Astrocyte of the spinal cord (primary cell): ENCODE measurements at places on chromosomes 5 and 9.

- DNase-seq = no peak
Observed at GRCh38 chr5:147743678-147744374, 38.7 kb downstream of the JAKMIP2 start.

GRCh38 chr9:30775236-30775635 lies 1609.2 kb upstream of the ACO1 start:
- DNase-seq = no peak

- peak; percentile 74 for DNase-seq
Observed at GRCh38 chr5:75037106-75037505, 15.3 kb downstream of the GCNT4 start.

GRCh38 chr5:145775893-145776444 lies 59.2 kb downstream of the PRELID2 start:
- DNase-seq = peak; percentile 87

GRCh38 chr5:138212828-138213160 lies 329 bp downstream of the CDC23 start:
- DNase-seq = peak; percentile 5

GRCh38 chr5:116525674-116526073 lies 48.9 kb downstream of the SEMA6A start:
- DNase-seq = no peak

DNA sequence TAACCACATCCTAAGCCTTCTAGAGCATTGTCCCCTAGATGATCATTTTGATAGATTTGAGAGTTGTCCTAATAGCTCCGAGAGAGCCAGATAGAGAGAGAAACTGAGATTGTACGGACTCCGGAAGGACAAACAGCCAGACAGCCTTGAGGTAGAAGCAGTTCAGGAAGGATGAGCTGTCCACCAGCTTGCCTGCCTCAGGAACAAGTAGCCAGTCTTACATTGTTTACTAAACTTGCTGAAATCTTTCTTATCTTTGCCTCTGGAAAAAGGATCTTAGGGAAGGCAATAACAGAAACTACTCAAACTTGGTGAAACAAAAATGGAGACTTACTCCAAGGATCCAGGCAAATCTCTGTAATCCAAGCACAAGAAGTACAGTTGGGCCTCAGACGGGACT lies 39.0 kb upstream of the SAP30L start:
- DNase-seq = no peak

GRCh38 chr9:136257381-136258298 lies 12.0 kb upstream of the QSOX2 start:
- DNase-seq = no peak

DNA sequence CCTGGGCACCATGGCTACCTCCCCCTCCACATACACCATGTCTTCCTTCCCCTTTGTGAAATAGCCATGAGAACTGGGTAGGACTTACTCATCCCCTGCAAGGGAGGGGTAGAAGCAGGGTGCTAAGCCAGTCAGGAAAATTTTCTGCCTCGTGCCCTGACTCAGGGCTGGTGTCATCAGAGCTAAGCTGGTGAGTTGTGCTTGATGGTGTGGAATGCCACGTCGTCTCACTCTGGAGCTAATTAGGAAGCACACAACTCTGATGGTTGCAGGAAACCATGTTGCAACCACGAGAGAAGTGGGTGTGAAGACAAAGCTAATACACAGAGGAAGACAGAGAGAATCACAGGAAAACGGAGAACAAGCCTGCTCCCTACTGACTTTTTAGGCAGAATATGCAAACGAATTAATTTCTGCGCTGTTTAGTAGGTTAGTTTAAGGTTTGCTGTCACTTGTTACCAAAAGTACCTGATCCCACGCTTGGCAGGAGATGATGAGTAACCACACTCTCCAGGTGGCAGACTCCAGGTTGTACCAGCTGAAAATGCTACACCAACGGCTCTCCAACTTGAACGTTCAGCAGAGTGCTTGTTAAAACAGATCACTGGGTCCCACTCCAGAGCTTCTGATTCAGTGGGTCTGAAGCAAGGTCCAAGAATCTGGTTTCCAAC lies 54.5 kb downstream of the STK10 start:
- peak; percentile 84 for DNase-seq

DNA sequence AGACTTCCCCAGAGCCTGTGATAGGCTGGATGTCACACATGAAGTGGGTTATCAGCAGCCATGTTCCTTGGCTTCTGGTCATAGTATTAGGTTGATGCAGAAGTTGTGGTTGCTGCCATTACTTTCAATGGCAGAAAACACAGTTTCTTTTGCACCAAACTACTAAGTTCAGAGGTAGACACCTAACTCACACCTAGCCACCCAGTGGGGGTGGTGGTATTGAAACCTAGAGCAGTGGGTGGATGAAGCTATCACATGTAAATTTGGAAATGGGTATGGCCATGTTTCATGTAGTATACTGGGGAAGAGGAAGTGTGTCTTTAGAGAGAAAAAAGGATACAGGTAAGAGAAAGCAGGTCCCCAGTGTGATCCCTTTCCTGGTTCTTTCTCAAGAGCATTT lies 347.9 kb upstream of the SEMA6A start:
- no peak for DNase-seq

GRCh38 chr5:119828541-119828940 lies 199.2 kb downstream of the FAM170A start:
- no peak for DNase-seq

- peak; percentile 19 for DNase-seq
Observed at GRCh38 chr9:88579050-88579715, 44.2 kb downstream of the NXNL2 start.

DNA sequence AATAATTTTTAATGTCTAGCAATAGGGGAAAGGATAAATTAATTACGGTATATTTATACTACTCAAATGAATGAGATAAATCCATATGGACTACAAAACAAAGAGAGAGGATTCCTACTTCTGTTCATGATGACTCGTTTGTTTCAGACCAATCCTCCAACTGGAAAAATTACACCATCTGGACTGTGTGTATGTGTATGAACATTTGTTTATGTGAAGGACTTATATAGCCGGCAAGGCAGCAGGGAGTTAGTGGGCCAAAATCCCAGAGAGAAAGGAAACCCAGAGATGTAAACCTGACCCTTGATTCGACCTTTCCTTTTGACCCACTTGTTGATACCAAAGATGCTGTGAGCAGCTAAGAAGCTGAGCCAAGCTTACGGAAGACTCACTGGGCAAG lies 20.1 kb downstream of the PDE6A start:
- no peak for DNase-seq

- peak; percentile 27 for DNase-seq
Observed at GRCh38 chr5:80961376-80962281, 1.5 kb downstream of the RASGRF2 start.

GRCh38 chr5:153998010-153998409 lies 40.7 kb downstream of the FAM114A2 start:
- no peak for DNase-seq

DNA sequence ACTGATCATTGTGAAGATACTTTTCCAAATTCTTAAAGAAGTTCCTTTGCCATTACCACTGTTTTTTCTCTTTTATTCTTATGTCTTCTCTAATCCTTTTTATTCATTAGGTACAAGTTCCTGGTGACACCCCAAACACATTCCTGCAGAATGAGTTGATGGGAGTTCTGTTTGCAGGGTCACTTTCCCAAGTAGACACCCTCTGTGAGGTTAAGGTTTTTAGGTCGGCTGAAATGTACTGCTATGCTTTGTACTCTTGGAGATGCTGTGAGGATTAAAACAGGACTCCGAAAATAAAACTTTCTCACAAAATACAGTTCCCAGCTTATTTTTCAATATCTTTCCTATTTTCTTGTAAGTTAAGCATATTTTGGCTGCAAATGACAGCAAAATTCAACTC lies 143.3 kb upstream of the TLE4 start:
- peak; percentile 54 for DNase-seq

DNA sequence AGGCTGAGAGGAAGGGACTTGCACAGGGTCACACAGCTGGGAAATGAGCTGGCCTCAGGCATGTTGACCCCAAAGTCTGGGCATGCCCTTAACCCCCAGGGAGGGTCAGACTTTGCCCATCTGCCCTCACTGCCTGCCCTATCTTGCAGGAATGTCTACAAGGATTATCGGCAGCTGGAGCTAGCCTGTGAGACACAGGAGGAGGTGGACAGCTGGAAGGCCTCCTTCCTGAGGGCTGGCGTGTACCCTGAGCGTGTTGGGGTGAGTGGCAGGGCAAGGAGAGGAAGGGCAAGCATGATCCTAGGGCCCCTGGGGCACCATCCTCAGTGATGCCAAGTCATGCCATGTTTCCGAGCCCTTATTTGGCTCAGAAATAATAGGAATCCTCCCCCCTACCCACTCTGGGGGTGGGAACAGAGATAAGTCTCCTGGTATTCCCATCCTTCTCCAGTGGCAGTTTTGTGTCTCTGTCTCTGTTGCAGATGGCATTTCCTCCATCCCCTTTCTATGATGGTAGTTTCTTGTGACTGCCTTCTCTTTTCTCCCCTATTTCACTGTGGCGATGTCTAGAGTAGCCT lies 28.5 kb downstream of the GOLGA2 start:
- no peak for DNase-seq
